Activated CD4-positive, alpha-beta memory T cell treated with anti-CD3 and anti-CD28 coated beads for 36 hours (primary cell): ENCODE measurements at places on chromosomes 4 and X. TPM values are rescaled to one million over a fixed set of nuclear protein-coding genes. Genes with fewer than 3 reads are reported as not detected.

GRIA3 gene
- not detected for total RNA-seq

USP17L29 gene
- total RNA-seq = not detected

TMEM156 gene
- total RNA-seq = 28.0 TPM

TGIF2LX gene
- total RNA-seq = not detected

SAGE1 gene
- not detected for total RNA-seq

CDX4 gene
- total RNA-seq = not detected

MAGEB10 gene
- total RNA-seq = not detected

DNA sequence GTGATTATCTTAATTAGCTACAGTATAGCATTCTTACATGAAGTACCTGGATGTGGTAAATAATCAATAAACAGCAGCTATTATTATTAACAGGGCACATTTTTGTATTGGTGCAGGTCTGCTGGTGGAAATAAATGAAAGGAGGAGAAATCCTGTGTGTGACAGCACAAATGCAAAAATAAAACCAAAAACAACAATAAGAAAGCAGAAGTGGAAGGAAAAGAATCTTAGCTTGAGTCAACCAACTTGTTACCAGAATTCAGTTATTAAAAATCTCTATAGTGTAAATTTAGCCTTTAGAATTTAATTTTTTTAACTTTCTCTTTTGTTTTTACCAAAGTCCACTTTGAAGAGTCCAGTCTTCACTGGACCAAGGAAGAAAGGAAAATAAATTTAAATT lies 63.1 kb upstream of the LSM6 start:
- H3K4me3 ChIP-seq = no peak overlapping the region
- H3K27ac ChIP-seq = no peak overlapping the region
- H3K36me3 ChIP-seq = no peaks in the 10 kb centered on the region
- no peak for DNase-seq

- DNase-seq = no peak
- H3K4me1 ChIP-seq = no peaks in the 10 kb centered on the region
- no peak overlapping the region for H3K27ac ChIP-seq
Observed at GRCh38 chr4:104188301-104188700, 306.4 kb downstream of the CXXC4 start.

DNA sequence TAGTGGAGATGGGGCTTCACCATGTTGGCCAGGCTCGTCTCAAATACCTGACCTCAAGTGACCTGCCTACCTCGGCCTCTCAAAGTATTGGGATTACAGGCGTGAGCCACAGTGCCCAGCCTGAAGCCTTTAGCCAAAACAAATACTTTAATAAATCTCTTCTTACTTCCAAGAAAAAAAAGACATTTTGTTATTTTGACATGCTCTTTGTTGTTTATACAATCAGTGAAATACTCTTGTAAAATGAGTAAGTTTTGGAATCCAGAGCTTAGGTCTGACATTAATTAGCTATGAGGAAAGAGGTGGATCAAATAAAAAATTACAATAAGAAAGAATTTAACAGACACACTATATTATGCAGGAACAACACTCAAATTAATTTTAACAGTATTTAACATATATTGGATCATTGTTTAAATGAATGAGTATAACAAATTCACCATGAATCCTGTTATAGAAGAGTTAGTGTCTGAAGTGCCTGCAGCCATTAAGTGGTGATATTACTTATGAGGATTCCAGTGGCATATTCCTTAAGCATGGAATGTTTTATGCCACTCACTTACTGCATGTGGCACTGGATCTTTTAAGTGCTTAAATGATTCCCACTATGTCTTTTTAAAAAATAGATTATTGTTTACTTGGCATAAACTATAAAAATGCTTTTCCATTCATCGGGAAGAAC lies 260.1 kb upstream of the GIMD1 start:
- no peak overlapping the region for H3K27ac ChIP-seq
- H3K27me3 ChIP-seq = no peaks in the 10 kb centered on the region
- no peak for DNase-seq
- H3K4me1 ChIP-seq = no peaks in the 10 kb centered on the region

DNA sequence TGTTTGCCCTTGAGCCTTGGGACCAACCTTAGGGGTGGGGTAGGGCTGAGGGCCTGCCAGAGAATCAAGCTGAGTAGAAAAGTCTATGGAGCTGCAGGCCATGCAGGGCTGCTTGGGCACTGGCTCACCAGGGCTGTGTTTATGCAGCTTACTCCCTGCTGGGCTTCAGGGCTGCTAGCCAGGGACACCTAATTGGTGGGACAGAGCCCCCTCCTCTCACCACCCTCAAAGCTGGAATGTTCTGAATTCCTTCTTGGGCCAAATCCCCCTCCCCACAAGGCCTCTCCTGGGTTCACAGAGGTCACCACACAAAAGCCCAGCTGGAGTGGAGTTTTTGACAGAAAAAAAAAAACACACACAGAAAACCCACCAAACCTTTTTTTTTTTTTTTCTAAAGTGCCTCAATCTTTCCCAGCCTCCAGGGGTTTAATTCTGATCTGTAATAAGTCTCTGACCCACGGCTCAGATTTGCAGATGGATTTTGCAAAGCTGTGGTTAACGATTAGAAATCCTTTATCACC lies at the start of gene CLDN2:
Gene CLDN2, plus strand, starts transcription at position 471 of the 521 bp plus-strand sequence. CDS start 7,827 bp downstream, outside the sequence.
- DNase-seq = no peak
- peaks cover 19% of the 10 kb centered on the region for H3K4me1 ChIP-seq
- peaks cover 2% of the 10 kb centered on the region for H3K27me3 ChIP-seq
- H3K4me3 ChIP-seq = no peak within 1 kb of the TSS

DNA sequence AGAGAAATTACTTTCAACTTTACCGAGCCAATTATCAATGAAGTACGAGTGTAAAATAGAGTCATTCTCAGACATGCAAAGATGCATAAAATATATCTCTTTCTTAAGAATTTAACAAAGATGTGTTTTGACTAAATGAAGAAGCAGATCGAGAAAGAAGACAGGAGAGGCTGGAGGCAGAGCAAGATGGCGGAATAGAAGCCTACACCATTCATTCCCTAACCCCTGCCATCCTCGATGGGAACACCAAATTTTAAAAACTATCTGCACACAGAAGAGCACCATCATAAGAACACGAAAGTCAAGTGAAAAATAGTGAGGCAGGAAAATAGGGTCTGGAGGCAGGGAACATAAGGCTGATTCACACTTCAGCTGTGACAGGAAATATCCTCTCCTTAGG lies 35.0 kb downstream of the CCDC158 start:
- no peaks in the 10 kb centered on the region for H3K4me1 ChIP-seq
- H3K27me3 ChIP-seq = peaks cover 20% of the 10 kb centered on the region

DNA sequence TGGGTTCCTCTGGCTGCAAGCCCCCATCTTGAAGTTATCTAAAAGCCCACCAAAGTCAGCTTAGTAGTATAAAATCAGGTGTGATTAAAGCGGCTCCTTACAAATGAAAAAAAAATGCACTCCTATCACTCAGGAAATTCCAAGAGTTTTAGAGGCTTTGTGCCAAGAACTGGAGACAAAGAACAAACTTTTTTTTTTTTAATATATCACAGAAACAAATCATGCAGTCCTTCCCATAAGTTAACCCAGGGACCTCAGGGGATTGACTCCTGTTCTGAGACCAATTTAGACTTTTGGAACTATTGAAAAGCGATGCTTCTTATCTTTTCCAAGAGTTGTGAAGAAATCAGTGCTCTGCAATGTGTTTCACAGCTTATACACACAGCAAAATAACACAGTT lies 53.6 kb downstream of the HHIP start:
- DNase-seq = no peak
- no peak overlapping the region for H3K27ac ChIP-seq
- H3K36me3 ChIP-seq = no peaks in the 10 kb centered on the region
- H3K27me3 ChIP-seq = no peaks in the 10 kb centered on the region
- H3K4me1 ChIP-seq = no peaks in the 10 kb centered on the region
- H3K4me3 ChIP-seq = no peak overlapping the region

- no peaks in the 10 kb centered on the region for H3K27me3 ChIP-seq
- no peak overlapping the region for H3K4me3 ChIP-seq
- H3K36me3 ChIP-seq = peaks cover 18% of the 10 kb centered on the region
- no peak overlapping the region for H3K27ac ChIP-seq
- H3K4me1 ChIP-seq = peaks cover 4% of the 10 kb centered on the region
Observed at GRCh38 chr4:106301393-106302061, 14.5 kb downstream of the TBCK start.

GRCh38 chr4:101670897-101671296 lies 119.6 kb upstream of the BANK1 start:
- H3K4me3 ChIP-seq = no peak overlapping the region
- no peak for DNase-seq
- H3K27ac ChIP-seq = no peak overlapping the region
- no peaks in the 10 kb centered on the region for H3K36me3 ChIP-seq
- no peaks in the 10 kb centered on the region for H3K4me1 ChIP-seq

GRCh38 chrX:119062750-119063374 lies 9.9 kb upstream of the CT47C1 start:
- H3K4me3 ChIP-seq = no peak overlapping the region
- H3K4me1 ChIP-seq = no peaks in the 10 kb centered on the region
- H3K36me3 ChIP-seq = no peaks in the 10 kb centered on the region

DNA sequence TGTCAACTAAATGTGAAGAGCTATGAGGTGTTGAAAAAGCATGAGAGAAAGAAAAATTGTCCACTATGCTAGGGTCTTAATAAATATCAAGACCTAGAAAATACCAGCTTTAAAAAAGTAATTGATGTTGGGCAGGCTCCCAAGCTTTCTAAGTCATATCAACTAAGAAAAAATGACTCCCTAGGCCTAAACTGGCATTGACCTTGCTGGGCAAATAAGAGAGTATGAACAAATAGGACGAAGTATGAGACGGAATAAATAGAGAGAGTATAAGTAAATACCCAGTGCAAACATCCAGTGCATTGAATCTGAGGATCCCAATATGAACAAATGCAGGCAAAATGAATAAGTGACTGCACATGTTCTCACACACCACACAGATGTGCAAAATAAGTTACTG lies 3.2 kb downstream of the KDR start:
- H3K4me1 ChIP-seq = peaks cover 2% of the 10 kb centered on the region
- no peak overlapping the region for H3K27ac ChIP-seq
- no peak overlapping the region for H3K4me3 ChIP-seq
- H3K27me3 ChIP-seq = peaks cover 30% of the 10 kb centered on the region
- no peaks in the 10 kb centered on the region for H3K36me3 ChIP-seq

- H3K27me3 ChIP-seq = peaks cover 3% of the 10 kb centered on the region
- H3K36me3 ChIP-seq = no peaks in the 10 kb centered on the region
- no peak overlapping the region for H3K27ac ChIP-seq
- no peaks in the 10 kb centered on the region for H3K4me1 ChIP-seq
- DNase-seq = no peak
- H3K4me3 ChIP-seq = no peak overlapping the region
Observed at GRCh38 chr4:151217326-151217725, 59.6 kb upstream of the PRSS48 start.

DNA sequence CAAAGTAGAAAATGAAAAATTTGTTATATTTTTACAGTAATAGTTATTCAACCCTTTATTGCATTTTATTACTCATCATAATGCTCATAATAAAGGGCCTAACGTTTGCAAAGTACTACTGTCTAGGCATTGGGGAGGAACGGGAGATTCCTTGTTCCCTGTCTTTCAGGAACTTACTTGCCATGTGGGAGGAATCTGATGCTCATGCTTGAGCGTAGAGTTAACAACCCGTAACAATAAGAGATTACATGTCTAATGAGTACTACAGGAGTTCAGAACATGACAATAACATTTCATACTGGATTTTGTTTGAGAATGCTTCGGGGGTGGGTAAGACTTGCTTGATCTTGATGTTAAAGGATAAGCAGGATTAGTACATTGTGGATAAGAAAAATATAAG lies 2.9 kb downstream of the CCSER1 start:
- peaks cover 19% of the 10 kb centered on the region for H3K4me1 ChIP-seq
- DNase-seq = no peak
- no peak overlapping the region for H3K27ac ChIP-seq
- H3K4me3 ChIP-seq = no peak overlapping the region

GRCh38 chrX:119996069-119996468 lies 52.5 kb upstream of the NKAP start:
- H3K4me1 ChIP-seq = peaks cover 16% of the 10 kb centered on the region
- H3K36me3 ChIP-seq = no peaks in the 10 kb centered on the region
- no peak overlapping the region for H3K27ac ChIP-seq
- H3K4me3 ChIP-seq = no peak overlapping the region

GRCh38 chrX:42732506-42732905 lies 45.5 kb downstream of the PPP1R2C start:
- no peak overlapping the region for H3K4me3 ChIP-seq
- no peaks in the 10 kb centered on the region for H3K4me1 ChIP-seq
- no peaks in the 10 kb centered on the region for H3K36me3 ChIP-seq
- no peaks in the 10 kb centered on the region for H3K27me3 ChIP-seq
- no peak for DNase-seq

DNA sequence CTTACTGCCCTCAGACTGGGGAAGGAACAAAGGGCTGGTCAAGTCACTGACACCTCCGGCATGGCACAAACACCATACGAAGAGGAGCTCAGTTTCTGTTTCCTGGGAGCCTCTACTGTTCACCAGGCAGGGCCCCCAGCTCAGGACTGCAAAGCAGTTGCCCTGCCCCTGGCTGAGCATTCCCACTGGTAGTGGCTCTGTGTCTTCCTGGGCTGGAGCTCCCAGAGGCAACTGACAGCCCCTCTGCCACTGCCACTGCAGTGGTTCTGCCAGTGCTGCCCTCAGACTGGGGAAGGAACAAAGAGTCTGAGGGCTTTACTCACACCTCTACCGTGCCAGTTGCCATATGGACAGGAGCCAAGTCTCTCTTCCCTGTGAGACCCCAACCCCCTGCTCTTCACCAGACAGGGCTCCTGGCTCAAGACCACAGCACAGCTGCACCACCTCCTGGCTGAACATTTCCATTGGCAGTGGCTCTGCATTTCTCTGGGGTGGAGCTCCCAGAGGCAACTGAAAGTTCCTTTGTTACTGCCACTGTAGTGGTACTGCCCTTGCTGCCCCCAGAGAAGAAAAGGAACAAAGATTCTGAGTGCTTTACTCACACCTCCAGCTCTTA lies 67.9 kb downstream of the SMARCA5 start:
- no peak overlapping the region for H3K27ac ChIP-seq
- no peaks in the 10 kb centered on the region for H3K4me1 ChIP-seq
- peaks cover 18% of the 10 kb centered on the region for H3K36me3 ChIP-seq
- H3K4me3 ChIP-seq = no peak overlapping the region
- no peak for DNase-seq
- H3K27me3 ChIP-seq = no peaks in the 10 kb centered on the region

DNA sequence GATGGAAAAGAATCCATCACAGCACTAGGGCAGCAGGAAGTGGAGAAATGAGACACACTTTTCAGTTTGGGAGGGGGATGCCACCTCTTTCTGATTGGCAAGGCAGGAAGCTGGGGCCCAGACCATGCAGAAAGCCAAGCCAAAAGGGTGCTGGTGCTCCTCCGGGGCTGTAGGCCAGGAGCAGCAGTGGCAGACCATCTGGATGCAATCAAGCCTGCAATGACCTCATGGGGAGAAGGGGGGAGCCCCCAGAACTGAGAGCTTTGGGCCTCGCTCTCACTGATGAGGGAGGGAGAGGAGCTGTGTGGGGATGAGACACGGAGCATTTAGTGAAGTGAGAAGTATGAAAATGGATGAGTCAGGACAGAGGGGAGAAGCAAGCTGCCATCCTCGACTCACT lies 141.3 kb upstream of the NALF2 start:
- H3K27ac ChIP-seq = no peak overlapping the region
- DNase-seq = no peak
- H3K4me1 ChIP-seq = no peaks in the 10 kb centered on the region
- no peaks in the 10 kb centered on the region for H3K27me3 ChIP-seq
- no peaks in the 10 kb centered on the region for H3K36me3 ChIP-seq
- H3K4me3 ChIP-seq = no peak overlapping the region

- H3K4me3 ChIP-seq = no peak overlapping the region
- peaks cover 1% of the 10 kb centered on the region for H3K27me3 ChIP-seq
- no peak for DNase-seq
- no peaks in the 10 kb centered on the region for H3K36me3 ChIP-seq
Observed at GRCh38 chrX:150228431-150228830, 134.7 kb upstream of the MAMLD1 start.
